Stimulated activated CD8-positive, alpha-beta memory T cell treated with anti-CD3 and anti-CD28 coated beads, Interleukin-2, amount 100 ng/mL, for 1 hour (primary cell): ENCODE measurements at places on chromosomes 6 and 20.

- no peak for DNase-seq
These were observed 10.1 kb downstream of the PKHD1 start for GRCh38 chr6:52077180-52077884.

GRCh38 chr6:108946695-108947094 lies 98.5 kb downstream of the ARMC2 start:
- DNase-seq, result no peak

DNA sequence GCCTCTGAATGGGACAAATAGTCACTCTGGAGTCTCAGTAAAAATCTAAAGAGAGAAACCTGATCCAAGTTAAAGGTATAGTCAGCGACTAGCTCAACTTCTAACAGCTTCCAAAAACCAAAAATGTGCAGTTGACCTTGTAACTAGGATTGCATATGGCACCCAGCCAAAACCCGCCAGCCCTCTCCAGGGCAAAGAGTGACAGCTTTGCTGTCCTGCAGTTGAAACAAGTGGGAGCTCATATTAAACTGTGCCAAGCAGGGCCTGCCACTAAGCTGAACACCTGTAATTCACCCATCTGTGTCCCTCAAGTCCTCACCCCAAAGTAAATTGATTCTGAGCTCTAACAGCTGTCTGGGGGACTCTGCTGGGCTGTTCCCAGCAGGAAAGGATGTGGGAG lies 695.3 kb downstream of the MAFB start:
- DNase-seq, result no peak

GRCh38 chr6:152338335-152339125 lies 298.6 kb downstream of the SYNE1 start:
- peak; percentile 27 for DNase-seq

- DNase-seq, result no peak
These were observed 32.9 kb downstream of the COX4I2 start for GRCh38 chr20:31670371-31671228.

- no peak for DNase-seq
These were observed 27.0 kb upstream of the MDGA1 start for GRCh38 chr6:37724530-37725220.

DNA sequence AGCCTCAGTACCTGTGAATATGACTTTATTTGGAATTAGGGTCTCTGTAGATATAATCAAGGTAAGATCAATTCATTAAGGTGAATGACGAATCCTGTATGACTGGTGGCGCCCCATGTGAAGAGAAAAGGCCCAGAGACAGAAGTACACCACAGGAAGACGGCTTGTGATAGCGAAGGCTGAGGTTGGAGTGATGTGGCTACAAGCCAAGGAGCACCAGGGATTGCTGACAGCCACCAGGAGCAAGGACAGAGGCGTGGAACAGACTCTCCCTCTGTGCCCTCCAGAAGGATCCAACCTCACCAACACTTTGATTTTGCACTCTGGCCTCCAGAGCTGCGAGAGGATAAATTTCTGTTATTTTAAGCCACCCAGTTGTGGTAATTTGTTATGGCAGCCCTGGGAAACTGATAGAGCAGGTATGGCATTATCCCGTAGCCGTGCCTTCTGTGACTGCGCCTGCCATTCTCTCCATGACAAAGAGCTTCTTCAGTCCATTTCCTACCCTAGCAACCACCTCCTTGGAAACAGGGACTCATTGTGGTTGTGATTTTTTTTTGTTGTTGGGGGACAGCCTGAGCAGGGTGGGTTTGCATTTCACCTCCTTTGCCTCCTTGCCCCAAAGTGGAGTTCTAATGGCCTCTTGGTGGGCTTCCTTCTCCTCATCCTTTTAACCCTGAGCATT lies 29.6 kb downstream of the PTK7 start:
- DNase-seq, result no peak

DNA sequence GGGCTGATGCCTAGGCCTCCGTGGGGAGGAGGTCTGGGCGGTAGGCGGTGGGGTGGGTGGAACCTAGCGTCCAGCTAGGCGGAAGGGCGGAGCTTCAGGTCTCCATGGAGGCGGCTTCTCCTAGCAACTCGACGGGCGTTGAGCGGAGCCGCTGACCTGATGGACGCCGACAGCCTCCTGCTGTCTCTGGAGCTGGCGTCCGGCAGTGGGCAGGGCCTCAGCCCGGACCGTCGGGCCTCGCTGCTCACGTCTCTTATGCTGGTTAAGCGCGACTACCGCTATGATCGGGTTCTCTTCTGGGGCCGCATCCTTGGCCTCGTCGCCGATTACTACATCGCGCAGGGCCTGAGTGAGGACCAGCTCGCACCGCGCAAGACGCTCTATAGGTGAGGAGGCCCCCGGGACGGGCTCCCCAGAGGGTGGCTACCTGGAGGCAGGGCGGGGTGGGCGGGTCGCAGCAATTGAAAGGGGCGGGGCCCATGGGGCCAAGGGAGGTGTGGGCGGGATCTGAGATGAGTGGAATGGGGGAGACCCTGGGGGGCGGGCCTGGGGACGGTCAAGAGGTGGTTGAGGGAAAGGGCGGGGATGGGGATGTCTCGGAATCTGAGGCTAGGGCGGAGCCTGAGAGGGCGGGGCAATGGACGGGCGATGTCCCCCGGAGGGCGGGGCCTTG lies at the start of gene RSPH9:
TSS of gene RSPH9 (plus strand) at position 97 of the 673 bp plus-strand sequence. CDS start at position 160, 63 bp downstream.
- no peak for DNase-seq
